Spleen (tissue), 13 donors: ENCODE measurements at places on chromosomes 7 and 10. TPM values are rescaled to one million over a fixed set of nuclear protein-coding genes. Genes with fewer than 3 reads are reported as not detected.

The GCK gene
- 1.7 TPM for polyA plus RNA-seq

The ITIH5 gene
- 1.00 TPM for polyA plus RNA-seq

The MAGI2 gene
- 1.4 TPM for polyA plus RNA-seq

The EPDR1 gene
- polyA plus RNA-seq, result 5.5 TPM

The MEIG1 gene
- 0.54 TPM for polyA plus RNA-seq

The NAT16 gene
- polyA plus RNA-seq, result not detected

The NPC1L1 gene
- 0.03 TPM for polyA plus RNA-seq

GRCh38 chr10:34109952-34110702 is 705.0 kb downstream of the PARD3 start:
- no peak overlapping the region for H3K4me3 ChIP-seq
- no peak for DNase-seq
- no peak overlapping the region for H3K27ac ChIP-seq
- no peaks in the 10 kb centered on the region for H3K36me3 ChIP-seq

DNA sequence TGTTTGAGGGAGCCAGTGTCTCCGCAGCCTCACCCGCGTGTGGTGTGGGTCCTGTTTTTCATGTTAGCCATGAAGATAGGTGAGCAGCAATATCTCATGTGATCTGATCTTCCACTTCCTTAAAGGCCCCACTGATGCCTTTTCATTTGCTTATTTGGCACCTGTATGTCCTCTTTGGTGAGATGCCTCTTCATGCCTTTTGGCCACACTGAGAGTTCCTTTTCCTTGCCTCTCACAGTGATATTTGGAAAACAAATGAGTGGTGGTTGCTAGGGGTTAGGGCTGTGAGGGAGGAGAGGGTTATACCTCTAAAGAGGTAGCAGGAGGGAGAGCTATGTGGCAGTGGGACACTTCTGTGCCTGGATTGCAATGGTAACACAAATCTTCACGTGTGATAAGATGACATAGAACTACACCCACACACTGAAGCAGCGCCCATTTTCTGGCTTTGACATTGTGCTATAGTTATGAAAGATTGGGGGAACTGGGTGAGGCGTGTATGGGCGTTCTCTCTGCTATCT is 90.4 kb upstream of the TNS3 start:
- no peak overlapping the region for H3K4me3 ChIP-seq
- no peak overlapping the region for H3K27ac ChIP-seq
- H3K4me1 ChIP-seq, result peaks cover 12% of the 10 kb centered on the region
- no peaks in the 10 kb centered on the region for H3K36me3 ChIP-seq

GRCh38 chr10:33237736-33238624 is 96.5 kb downstream of the NRP1 start:
- no peaks in the 10 kb centered on the region for H3K36me3 ChIP-seq
- no peak overlapping the region for H3K27ac ChIP-seq
- H3K4me3 ChIP-seq, result no peak overlapping the region
- H3K4me1 ChIP-seq, result peaks cover 24% of the 10 kb centered on the region
- H3K27me3 ChIP-seq, result no peaks in the 10 kb centered on the region

DNA sequence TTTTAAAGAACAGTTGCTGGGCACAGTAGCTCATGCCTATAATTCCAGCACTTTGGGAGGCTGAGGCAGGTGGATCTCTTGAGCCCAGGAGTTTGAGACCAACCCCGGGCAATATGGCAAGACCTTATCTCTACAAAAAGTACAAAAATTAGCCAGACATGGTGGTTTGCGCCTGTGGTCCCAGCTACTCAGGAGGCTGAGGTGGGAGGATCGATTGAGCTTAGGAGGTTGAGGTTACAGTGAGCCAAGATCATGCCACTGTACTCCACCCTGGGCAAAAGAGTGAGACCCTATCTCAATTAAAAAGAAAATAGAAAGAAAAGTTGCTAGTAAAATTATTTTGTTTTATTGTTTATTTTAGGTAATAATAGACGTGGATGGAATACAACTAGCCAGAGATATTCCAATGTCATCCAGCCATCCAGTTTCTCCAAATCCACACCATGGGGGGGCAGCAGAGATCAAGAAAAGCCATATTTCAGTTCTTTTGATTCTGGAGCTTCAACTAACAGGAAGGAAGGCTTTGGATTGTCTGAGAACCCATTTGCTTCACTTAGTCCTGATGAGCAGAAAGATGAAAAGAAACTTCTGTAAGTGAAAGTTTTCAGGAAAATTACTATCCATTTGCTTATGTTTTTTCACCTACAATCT is 3.0 kb downstream of the NUP42 start:
- no peak overlapping the region for H3K4me3 ChIP-seq
- H3K27ac ChIP-seq, result no peak overlapping the region
- no peaks in the 10 kb centered on the region for H3K27me3 ChIP-seq
- peaks cover 33% of the 10 kb centered on the region for H3K4me1 ChIP-seq

GRCh38 chr7:44291066-44291732 is 34.2 kb downstream of the CAMK2B start:
- no peaks in the 10 kb centered on the region for H3K36me3 ChIP-seq
- no peak overlapping the region for H3K27ac ChIP-seq
- no peak overlapping the region for H3K4me3 ChIP-seq
- DNase-seq, result peak; percentile 81

DNA sequence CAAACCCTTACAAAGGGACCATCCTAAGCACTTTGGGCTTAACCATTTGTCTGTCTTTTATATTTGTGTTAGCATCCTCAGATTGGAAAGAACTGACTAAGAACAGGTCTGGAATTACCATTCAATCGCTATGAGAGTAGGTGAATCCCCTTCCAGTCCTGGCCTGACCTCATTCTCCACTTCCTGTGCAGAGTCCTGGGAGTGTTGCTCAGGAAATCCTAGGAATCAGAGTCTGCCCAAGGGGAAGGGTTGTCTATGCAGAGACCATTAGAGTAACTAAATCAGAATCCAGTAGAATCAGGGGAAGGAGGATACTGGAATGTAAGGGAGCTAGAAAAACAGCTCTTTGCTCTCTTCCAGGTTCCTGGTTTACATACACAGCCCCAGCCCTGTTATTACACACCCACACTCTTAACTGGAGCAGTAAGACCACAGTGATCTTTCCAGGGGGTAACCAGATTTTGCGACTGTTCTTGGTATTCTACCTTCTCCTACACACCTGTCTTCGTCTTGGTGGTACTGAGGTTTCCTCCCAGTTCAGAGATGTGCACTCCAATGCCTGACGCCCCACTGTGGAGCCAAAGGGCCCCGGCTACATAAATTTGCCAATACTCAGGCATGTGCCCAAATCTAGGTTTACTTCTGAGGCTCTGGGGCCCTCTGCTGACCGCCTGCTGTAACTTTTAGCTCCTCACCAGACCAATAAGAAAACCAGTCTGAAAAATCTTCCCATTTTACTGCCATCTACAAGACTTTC is 103.7 kb downstream of the RNF216 start:
- H3K27me3 ChIP-seq, result no peaks in the 10 kb centered on the region
- DNase-seq, result peak; percentile 84
- H3K4me1 ChIP-seq, result peaks cover 65% of the 10 kb centered on the region
- no peak overlapping the region for H3K27ac ChIP-seq
- peaks cover 14% of the 10 kb centered on the region for H3K36me3 ChIP-seq

DNA sequence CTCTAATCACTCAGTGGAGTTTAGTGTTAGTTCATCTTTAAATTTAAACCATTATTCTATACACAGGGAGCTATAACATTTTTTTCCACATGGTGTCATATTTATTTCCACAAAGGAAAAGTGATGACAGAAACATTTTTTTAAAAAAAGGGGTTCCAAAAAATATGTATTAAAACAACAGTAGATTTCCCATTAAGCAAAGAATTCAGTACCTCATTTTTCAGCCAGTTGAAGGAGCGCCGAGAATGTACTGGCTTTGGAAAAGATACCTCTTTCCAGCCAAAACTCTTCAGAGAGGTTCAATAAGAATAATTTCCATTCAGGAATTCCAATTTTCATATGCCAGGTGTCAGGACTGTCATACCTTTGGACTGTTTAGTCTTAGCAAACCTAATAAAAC is 250.5 kb upstream of the MEOX2 start:
- H3K27ac ChIP-seq, result no peak overlapping the region
- no peaks in the 10 kb centered on the region for H3K27me3 ChIP-seq
- H3K4me3 ChIP-seq, result no peak overlapping the region
- no peaks in the 10 kb centered on the region for H3K4me1 ChIP-seq
- no peak for DNase-seq
- H3K36me3 ChIP-seq, result no peaks in the 10 kb centered on the region

DNA sequence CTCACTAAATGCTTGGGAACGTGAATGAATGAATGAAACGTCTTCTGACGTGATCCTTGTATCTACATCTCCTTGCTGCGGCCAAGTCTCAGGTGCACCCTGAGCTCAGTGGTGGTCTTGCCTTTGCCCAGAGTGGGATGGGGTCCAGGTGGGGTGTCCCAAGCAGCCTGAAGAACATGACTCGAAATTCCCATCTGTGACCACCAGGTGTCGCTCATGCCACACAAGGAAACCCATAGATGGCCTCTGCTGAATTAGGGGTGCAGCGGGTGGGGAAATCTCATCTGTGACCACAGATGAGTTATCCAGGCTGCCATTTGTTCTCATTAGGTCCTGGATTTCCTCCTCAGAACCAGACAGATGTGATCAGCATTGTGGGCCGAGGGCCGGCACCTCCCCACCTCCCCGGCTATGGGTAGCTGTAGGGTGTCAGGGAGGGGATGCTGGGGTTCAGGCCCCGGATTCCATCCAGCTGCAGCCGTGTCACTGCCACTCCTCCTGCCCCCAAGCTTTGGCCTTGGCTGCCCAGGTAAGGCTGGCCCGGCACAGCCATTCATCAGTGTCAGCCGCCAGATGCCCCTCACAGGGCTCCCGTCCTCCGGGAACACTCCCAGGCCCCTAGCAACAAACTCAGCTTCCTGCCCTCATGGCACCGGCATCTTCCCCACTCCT is 21.0 kb upstream of the GNA12 start:
- H3K36me3 ChIP-seq, result no peaks in the 10 kb centered on the region
- peak; percentile 83 for DNase-seq
- H3K27ac ChIP-seq, result no peak overlapping the region
- peaks cover 41% of the 10 kb centered on the region for H3K4me1 ChIP-seq
- no peaks in the 10 kb centered on the region for H3K27me3 ChIP-seq

DNA sequence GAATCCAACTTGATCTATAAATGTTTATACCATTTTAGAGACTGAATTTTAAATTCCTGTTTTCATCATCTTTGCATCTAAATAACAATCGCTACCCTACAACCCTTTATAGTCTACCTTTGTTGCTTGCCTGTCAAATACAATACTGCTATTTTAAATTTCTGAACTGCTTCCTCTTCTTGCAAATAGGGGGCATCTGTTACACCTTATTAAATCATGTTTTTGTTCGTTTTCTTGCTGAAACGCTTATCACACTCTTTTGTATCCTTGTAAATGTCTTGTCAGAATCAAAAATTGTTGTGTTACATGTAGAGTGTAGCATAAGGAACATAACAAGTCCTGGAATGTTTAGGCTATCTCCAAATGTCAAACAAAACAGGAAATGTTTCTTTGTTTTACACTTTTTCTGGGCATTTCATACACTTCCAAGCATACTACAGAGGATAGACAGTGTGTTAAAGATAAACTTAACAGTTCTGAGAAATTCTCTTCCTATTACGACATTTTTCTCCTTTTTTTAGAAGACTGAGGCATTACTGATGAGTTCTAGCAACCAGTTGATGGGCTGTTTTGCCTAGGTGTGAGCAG is 281.3 kb downstream of the GPR158 start:
- no peaks in the 10 kb centered on the region for H3K36me3 ChIP-seq
- H3K27me3 ChIP-seq, result no peaks in the 10 kb centered on the region
- H3K4me3 ChIP-seq, result no peak overlapping the region
- no peak for DNase-seq
- no peaks in the 10 kb centered on the region for H3K4me1 ChIP-seq

- H3K4me3 ChIP-seq, result no peak overlapping the region
- H3K36me3 ChIP-seq, result peaks cover 22% of the 10 kb centered on the region
- no peak for DNase-seq
- H3K27ac ChIP-seq, result no peak overlapping the region
- H3K4me1 ChIP-seq, result no peaks in the 10 kb centered on the region
- H3K27me3 ChIP-seq, result no peaks in the 10 kb centered on the region
Measured at GRCh38 chr10:119807960-119808697, 64.5 kb downstream of the MCMBP start.

GRCh38 chr10:120456626-120457430 is at the start of gene PLPP4:
Gene PLPP4 (plus strand): TSS chr10:120457227. CDS start chr10:120457306, 79 bp downstream.
- H3K27ac ChIP-seq, result no peak within 1 kb of the TSS
- H3K36me3 ChIP-seq, result no peaks in the 10 kb centered on the region
- no peaks in the 10 kb centered on the region for H3K27me3 ChIP-seq
- no peak for DNase-seq

DNA sequence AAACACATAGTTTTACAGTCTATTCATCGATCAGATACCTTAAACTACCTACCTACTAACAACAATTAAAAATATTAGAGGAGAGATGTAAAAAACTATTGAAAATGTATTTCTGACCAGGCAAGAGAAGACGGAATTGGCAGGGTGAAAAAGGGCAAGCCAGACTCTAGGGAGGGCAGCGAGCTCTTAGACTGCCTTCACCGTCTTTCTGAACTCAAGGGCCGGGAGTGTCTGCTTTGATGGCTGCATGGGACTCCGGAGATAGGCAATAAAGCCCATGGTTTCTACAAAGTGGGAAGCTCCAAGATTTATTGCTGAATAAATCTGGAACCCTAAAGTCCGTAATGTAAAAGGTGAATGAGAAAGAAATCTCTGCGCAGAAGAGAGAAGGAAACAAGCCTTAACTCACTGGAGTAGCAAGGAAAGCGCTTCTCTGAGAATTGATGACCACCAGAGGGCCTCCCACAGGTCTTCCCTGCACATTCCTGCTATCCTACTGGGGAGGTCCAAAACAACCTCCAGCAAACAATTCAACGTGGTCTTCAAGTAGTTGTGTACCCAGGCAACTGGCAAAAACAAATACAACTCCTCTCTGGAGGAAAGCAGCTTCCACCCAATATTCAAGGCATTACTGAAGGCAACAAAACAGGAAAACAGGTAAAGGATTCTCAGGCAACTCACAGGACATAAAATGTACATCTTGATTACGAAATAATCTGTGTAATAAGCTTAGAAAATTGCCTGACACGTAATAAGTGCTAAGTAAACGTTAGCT is 181.3 kb downstream of the SDK1 start:
- no peak for DNase-seq
- peak overlapping the region; percentile 45 for H3K27ac ChIP-seq
- peaks cover 19% of the 10 kb centered on the region for H3K4me1 ChIP-seq
- H3K27me3 ChIP-seq, result no peaks in the 10 kb centered on the region

- no peak overlapping the region for H3K27ac ChIP-seq
- H3K27me3 ChIP-seq, result no peaks in the 10 kb centered on the region
- H3K4me1 ChIP-seq, result no peaks in the 10 kb centered on the region
- peaks cover 93% of the 10 kb centered on the region for H3K36me3 ChIP-seq
- DNase-seq, result no peak
- H3K4me3 ChIP-seq, result no peak overlapping the region
Measured at GRCh38 chr7:36526863-36527548, 137.3 kb downstream of the ANLN start.

GRCh38 chr10:43196131-43196980 is 58.1 kb downstream of the CSGALNACT2 start:
- H3K36me3 ChIP-seq, result peaks cover 81% of the 10 kb centered on the region
- peaks cover 6% of the 10 kb centered on the region for H3K4me1 ChIP-seq
- H3K4me3 ChIP-seq, result no peak overlapping the region
- H3K27ac ChIP-seq, result no peak overlapping the region
- H3K27me3 ChIP-seq, result no peaks in the 10 kb centered on the region
- DNase-seq, result peak; percentile 65

DNA sequence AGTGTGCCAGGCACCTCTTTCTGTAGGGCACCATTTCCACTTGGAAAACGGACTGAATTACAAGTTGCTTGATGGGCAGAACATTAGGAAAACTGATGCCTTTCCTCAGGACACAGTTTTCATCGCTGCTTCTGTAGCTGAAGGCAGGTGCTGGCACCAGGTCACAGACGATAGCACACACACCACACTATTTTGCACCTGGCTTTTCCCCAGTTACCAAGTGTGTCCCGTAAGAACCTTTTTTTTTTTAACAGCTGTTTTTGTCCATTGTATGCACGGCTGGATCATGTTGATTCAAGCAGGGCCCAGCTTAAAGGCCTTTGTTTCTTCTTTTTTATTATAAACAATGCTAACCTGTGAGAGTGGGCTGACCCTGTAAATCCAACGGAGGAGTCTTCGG is 1.3 kb upstream of the GET4 start:
- no peaks in the 10 kb centered on the region for H3K27me3 ChIP-seq
- peaks cover 70% of the 10 kb centered on the region for H3K4me1 ChIP-seq
